Hematopoietic multipotent progenitor cell treated with erythropoietin and hydrocortisone succinate and interleukin-3 and kit ligand, for 6 days (in vitro differentiated cells): ENCODE measurements at places on chromosomes 3 and 15.

DNA sequence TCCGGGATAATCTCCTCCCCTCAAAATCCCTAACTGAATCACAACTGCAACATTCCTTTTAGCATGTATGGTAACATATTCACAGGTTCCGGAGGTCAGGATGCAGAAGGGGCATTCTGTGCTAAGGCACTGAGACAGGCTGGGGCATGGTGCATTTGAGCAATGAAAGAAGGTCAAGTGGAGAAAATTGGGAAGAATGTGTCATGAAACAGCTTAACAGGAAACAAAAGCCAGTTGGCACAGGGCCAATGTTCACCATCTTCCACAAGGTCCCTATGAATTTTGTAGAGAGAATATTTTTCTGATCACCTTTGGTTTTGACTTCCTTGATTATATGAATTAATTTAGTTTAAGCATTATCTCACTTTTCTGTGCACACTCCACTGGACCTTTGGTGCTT is 587.7 kb upstream of the NR2F2 start:
- no peak for DNase-seq

DNA sequence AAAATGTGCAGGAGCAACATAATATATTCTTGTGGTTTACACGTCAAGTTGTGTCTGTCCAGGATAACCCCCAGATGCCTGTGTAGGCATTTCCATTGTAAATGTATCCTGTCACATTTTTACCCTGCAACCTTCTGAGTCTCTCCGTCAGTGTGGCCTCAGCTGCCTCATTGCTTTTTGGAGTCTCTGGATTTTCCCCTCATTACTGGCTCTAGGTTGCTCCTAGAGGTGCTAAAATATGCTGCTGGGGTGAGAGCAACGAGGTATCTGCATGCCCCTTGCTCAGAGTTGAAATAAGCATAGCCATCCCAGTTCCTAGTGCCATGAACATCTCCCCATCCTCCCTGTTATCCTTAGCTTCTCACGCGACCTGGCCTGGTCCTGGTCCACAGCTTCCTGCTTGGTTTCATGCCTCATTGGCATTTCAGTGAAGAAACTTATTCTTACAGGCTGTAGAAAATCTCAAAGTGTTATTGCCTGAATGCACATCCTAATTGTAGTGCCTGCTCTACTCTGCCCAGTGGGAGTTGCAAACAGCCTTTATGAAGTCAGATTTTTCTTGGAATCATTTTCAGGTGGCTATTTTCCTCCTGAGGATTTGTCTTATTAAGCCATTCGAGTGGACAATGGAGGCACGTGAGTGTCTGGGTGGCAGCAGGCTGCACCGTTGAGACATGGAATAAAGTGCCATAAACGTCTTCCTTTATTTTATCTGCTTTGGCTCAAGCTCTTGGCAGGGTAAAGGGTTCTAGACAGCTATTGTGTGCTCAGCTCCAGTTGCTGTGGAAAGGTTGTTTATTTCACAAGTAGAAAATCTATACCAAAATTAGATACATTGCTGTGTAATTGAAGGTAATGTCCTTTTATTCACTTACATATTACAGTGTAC is 33.2 kb downstream of the OXNAD1 start:
- DNase-seq, result no peak

- no peak for DNase-seq
These were observed 40.7 kb downstream of the TMEM212 start for GRCh38 chr3:171883893-171884279.

DNA sequence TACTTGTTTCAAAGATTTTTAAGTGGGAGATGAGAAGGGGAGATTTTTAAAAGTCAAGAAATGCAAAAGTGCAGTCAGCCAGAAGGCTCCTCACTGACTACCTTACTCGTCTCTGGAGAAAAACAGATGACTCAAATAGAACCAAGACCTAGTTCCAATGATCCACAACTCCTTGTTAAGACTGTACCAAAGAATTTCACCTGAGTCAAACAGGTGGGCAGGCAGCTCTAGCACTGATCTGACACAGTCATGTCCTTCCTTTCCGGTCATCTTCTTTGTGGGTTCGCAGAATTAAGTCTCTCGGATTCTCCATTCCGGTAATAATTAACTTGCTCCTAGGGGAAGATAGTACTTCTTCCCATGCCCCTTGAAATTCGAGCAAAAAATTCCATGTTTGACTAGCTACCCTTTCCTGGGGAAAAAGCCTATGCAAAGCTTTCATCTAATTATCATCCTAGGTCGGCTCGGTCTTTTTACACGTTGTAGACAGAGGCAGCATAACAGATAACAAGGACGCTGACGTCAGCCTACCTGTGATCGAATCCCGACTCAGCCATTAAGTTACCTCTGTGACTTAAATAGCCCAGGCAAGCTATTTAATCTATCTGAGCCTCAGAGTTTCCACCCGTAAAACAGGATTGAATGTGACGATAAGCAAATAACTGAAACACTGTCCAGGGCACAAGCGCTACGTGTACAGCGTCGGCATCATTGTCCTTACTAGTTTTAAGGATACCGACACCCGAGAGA is 758 bp downstream of the SELENOK start:
- DNase-seq, result peak; percentile 69

DNA sequence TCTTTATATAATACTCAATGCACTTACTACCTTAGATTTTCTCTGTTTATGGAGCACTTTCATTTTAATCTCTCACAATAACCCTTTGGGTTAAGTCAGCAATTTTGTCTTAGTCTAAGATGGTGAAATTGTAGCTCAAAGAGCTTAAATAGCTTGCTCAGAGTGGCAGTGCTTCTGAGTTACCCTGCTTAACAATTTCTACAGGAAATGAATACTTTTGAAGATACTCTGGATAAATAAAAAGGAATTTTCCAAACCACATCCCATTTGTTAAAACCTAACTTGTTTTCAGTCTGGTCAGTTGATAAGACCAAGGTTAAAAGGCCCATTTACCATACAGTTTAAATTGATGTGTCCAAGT is 37.2 kb downstream of the HMG20A start:
- DNase-seq, result no peak

- DNase-seq, result no peak
These were observed 3.7 kb downstream of the TLR9 start for GRCh38 chr3:52221563-52222318.

- no peak for DNase-seq
These were observed 63.0 kb downstream of the HES1 start for GRCh38 chr3:194198938-194199337.

DNA sequence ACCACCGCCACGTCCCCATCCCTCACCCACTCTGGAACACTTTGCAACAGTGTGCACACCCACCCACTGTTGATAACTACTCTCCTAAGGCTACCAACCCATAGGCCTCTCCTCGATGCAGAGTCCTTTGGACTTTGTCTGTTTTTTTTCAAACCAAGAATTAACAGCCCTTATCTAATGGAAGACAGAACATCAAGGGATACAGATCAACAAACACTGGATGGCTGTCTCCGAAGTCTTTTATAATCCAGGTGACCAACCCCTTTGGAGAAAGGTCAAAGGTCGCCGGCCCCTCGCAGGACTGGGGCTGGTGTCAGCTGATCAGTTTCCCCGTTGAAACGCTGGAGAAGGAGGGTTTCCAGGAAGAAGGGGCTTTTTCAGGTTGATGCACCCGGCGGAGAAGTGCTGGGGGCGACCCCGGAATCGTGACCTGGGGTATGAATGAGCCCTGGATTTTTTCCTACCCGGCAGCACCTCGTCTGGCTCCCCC is 532 bp downstream of the B4GALT4 start:
- peak; percentile 47 for DNase-seq

DNA sequence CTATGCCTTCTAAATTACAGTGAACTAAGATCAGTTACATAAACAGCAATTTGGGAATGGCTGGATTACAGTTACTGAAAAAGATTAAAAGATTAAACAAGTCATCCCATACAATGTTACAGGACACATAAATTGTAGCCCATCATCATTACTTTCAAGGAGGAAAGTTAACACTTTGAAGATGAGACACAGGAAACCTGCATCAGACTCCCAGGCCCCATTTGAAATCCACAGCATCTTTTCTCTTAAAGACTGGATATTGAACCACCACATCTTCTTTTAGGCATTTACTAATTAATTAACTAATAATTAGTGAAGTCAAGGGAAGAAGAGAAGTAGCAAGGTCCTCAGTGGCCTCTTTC is 170.2 kb downstream of the PLCL2 start:
- DNase-seq, result no peak

DNA sequence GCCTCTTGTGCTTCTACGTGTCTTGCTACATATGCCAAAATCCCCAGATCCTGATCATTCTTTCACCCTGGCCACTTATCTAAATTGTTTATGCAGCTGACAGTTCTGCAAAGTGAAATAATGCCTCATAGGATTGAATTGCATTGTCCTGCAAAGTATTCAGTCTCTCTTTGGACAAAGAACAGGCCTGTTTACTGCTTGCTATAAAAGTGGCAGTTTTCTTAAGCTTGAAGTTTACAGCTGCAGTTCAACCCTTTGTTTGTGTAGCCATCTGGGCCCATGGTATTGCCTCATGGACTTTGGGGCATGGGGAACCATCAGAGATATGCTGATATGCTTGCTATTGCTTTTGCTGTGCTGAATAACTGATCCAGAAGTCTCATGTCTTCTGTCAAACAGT is 523.2 kb downstream of the OTOL1 start:
- no peak for DNase-seq

DNA sequence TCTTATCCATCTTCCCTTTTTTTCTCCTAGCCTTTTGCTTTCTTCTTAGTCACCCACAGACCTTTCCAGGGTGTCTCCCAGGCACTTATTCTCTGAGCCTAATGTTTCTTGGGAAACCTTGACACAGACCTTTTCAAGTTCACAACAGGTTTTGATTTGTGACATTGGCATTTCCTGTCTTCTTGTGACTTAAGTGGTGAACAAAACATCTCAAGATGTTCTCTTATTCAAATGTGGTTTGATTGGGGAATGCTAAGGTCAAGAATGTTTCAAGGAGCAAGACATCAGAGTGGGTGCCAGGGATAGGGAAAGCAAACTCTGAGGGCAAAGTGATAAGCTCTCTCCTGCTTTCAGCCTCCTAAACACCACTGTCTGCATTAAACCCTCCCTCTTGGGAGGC is 68.2 kb upstream of the GSK3B start:
- DNase-seq, result no peak

GRCh38 chr3:129121016-129121791 is 400 bp downstream of the RAB43 start:
- DNase-seq, result peak; percentile 36

GRCh38 chr3:66479532-66479947 is 21.3 kb downstream of the LRIG1 start:
- no peak for DNase-seq

- DNase-seq, result peak; percentile 77
These were observed 7.1 kb downstream of the RMDN3 start for GRCh38 chr15:40747685-40748631.
